ENCODE measurements at places on chromosomes 1 and 21.

DNA sequence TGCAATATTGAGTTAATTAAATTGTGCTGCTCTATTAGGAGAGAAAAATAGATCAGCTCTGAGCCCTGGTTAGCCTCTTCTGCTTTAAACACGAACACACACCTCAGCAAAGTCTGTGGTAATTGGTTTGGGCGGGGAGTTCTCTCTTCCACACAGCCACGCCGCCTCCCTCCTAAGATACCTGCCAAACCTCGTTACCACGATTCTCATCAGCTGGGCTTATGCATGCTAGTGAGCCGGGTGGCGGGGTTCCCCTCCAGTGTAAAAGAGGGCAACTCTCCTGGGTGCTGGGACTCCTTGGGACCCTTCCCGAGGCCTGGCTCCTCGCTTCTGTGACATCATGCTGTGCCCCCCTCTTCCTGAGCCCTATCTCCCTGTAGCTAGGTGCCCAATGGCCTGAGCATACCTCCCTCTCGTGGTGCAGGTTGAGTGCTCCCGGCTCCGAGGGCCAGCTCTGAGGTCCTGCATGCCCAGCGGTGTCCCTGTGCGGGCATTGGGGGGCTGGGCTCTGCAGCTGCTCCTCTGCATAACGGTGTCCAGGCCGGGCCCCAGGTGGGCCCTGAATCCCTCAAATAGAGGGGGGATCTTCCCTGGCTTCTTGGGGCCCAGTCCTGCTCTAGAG is 182.9 kb downstream of the PRDM16 start:
- DNase-seq: no peak

GRCh38 chr1:59150577-59151386 is 146.1 kb upstream of the FGGY start:
- no peak for DNase-seq

DNA sequence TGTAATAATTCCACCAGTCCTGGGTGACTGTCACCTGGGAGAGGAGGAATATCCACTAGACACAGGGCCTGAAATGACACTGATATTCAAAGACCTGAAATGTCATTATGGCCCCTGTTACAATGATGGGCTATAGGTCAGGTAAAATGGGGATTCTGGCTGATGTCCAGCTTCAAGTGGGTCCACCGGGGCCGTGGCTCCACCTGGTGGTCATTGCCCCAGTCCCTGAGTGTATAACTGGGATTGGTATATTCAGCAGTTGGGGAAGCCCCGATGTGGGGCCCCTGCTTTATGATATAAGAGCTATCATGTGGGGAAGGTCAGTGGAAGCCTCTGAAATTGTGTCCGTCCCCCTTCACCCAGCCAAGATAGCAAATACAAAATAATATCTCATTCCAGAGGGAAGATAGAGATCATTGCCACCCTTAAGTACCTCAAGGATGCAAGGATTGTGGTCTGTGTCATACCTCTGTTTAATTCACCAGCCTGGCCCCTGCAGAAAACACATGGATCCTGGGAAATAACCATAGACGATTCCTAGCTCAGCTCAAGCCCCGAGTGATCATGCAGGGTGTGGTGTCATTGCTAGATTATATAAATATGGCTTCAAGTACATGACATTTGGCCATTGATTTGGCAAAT is 19.4 kb downstream of the PLEKHO1 start:
- no peak for DNase-seq

DNA sequence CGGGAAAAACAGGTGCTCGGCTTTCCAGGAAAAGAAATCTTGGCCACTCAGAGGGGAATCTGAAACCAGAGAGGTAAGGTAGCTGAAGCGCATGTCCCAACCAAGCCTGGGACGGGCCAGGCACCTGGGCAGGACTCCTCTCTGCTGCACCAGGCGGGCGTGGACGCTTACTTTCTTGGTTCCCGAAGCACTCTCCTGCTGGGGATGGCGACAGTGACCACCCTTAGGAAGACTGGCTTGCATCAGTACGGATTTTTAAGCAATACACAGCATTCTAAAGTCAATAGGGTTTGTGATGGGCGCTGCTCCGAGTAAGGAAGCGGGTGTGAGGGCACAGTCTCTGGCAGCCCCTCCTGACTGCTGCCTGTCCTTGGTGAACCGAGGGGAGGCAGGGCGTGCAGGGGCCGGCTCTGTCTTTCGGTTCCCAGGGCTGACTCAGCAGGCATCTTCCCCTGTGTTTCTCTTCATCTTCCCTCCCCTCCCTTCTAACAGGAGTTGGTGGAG is 74.9 kb upstream of the ANGPTL1 start:
- no peak for DNase-seq

DNA sequence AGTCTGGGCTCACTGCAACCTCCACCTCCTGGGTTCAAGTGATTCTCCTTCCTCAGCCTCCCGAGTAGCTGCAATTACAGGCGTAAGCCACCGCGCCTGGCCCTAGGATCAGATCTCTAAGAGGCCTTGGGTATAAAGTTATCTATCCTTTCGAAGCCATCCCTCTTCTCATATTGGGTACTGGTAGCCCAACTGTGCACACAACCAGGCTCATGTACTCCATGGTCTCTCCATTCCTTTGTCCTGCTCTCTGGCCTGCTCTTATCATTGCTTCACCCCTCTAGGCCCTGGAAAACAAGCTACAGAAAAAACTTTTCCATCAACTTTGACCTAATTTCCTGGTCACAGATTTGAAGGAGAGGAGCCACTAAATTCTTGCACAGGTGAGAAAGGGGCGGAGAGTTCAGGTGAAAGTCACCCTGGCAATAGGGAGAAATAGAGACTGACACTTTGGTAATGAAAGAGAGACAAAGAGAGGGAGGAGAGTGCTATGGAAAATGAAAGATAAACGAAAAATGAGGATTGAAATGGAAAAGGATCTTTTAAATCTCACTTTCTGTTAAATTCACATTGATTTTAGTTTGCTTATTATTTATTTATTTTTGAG is 6.0 kb downstream of the TXNIP start:
- no peak for DNase-seq

- no peak for DNase-seq
Measured at GRCh38 chr1:115727706-115728249, 40.7 kb downstream of the CASQ2 start.

DNA sequence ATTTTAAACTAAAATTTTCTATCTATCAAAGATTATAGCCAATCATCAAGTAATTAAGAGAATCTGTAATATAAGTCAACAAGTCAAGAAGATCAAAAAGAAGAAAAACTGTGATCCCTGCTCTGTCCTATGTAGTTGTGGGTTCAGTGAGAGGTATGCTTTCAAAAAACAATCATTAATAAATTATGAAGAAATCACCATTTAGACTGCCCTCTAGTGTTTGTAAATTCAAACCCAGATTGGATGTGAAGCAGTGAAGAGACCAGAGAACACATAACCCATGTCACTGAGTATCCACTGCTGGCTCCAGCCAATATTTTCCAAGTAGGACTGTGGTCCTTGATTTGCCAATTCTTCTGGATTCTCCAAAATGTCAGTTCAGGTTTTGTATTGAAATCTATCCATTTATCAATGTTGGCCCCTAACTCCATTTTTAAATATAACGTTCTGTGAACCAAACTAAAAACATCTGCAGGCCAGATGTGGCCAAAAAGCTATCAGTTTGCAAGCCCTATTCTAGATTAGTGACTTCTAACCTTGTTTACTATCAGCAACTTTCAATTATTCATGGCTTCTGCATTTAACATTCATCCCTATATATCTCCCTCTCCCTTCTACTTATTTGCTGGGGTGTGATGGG is 467.5 kb upstream of the CXADR start:
- no peak for DNase-seq

GRCh38 chr1:165025805-165026204 is 330.7 kb downstream of the LMX1A start:
- no peak for DNase-seq

GRCh38 chr1:26405281-26405915 is 5.2 kb upstream of the LIN28A start:
- no peak for DNase-seq

DNA sequence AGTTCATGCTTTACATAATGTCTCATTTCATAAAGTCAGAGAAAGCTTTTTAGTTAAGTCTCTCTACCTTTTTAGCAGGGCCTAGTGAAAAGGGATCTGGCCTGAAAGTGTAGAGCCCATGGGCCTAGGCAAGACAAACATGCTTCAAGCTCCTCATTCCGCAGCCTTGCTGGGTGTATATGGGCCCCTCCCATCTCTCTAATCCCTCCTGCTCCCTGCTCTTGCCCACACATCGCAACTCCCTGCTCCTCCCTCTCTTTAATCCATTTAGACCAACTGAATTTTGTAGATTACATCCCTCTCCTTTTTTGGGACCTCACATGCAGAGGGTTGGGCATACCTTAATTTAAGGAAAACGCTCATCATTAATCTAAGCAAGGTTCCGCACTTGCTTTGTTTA is 42.3 kb upstream of the CCDC190 start:
- no peak for DNase-seq

DNA sequence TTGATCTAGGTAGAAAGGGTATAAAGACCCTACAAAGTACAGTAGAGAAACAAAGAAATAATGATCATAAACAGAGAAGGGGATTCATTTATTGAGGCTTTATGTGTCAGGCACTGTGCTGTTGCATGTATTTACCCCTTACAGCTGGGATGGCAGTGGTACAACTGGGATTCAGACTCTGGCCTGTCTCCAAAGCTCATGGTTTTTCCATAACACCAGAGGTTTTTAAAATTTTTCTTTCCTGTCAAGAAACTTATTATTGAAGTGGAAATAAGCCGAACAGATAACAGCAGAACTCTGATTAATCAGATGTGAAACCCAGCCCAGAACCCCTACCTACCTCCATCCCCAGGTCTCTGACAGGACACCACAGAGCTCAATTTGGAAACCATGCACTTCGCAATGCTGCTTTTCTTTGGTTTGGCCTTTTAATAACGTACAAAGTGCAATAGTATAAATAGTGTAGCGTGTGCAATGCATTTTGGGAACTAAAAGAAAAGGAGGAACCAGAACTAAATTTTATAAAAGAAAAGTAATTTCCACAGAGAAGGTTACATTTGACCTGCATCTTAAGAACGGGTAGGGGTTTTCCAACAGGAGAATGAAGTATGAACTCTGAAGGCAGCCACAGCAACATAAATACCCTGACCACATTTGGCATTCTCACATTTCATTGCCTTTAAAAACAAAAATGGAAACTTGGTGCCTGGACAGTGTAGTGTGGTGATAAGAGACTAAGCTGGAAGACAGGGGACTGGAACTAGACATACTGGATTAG is 92.0 kb upstream of the S1PR1 start:
- DNase-seq: no peak

- no peak for DNase-seq
Measured at GRCh38 chr1:99240621-99241020, 23.7 kb upstream of the PLPPR4 start.

DNA sequence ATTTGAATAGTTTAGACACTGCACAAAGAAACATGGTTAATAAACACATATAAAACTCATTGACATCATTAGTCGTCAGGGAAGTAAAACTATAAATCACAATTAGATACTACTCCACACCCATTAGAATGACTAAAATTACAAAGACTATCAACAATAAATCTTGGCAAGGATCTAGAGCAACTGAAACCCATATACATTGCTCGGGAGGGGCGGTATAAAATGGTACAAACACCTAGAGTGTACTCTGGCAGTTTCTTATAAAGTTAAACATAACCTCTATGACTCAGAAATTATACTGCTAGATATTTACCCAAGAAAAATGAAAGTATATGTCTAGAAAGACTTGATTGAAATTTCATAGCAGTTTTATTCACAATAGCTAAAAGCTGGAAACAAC is 434.2 kb downstream of the RWDD3 start:
- DNase-seq: no peak

DNA sequence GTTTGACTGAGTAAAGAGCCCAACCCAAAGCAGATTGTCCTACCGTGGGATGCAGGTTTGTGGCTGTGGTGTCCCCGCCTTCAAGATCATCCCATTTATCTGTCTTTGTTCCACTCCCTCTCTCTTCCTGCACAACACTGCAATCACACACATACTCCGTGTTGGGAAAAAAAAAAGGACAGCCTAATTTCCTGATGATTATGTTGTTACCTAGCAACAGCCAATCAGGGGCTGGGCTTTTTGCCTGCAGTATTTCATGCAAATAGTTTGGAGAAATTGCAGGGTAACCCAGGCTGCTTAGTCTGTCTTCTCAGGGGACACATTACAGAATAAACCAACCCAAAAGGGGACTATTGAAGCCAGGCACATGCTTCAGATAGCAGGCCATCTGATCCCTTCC is 38.3 kb downstream of the PHC2 start:
- DNase-seq: no peak

GRCh38 chr1:183230413-183230812 is 44.3 kb downstream of the LAMC2 start:
- DNase-seq: no peak

DNA sequence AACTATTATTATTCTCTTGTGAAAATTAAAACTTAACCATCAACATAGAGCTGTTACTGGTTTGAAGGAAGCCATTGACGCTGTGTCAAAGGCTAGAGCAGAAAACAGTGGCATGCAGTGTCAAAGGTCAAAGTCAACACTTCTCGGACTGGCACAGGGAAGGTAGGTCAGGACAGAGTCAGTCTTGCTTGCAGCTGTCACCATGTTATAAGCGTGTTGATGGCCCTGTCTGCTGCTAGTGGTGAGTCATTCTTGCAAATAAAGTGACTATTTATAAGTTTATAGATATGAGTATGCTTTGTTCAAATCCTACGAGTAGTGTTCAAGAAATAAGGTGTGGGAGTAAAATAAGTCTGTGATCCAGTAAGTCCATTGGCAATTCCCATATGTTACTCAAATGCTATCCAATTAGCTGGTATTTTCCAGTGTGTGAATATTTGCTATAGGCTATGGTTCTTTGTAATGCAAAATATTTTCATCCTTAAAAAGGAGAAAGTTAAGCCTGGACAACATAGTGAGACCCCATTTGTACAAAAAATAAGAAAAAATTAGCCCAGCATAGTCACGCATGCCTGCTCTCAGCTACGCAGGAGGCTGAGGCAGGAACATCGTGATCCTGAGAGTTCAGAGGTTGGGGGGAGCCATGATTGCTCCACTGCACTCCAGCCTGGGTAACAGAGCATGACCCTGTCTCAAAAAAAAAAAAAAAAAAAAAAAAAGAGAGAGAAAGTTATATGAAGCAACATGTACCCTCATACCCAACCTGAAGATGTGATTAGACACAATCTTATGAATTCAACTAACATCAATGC is 26.3 kb upstream of the TINAGL1 start:
- DNase-seq: no peak

- no peak for DNase-seq
Measured at GRCh38 chr1:89088572-89088971, 23.6 kb upstream of the GBP1 start.

GRCh38 chr1:19040010-19040680 is 83.7 kb upstream of the IFFO2 start:
- DNase-seq: no peak

GRCh38 chr1:78726686-78727085 is 77.1 kb downstream of the IFI44 start:
- DNase-seq: no peak

Data from stimulated activated CD8-positive, alpha-beta memory T cell treated with anti-CD3 and anti-CD28 coated beads, Interleukin-7, amount 100 ng/mL, for 1 hour (primary cell).